ENCODE measurements at places on chromosomes 3 and 15. TPM values are rescaled to one million over a fixed set of nuclear protein-coding genes. Genes with fewer than 3 reads are reported as not detected.

- peak; percentile 71 for DNase-seq
These were observed 17.2 kb upstream of the TIMP4 start for GRCh38 chr3:12175844-12176453.

GRCh38 chr3:176787506-176787905, 409.8 kb downstream of the TBL1XR1 start:
- DNase-seq = no peak

- DNase-seq = no peak
These were observed 125.9 kb downstream of the LRTM1 start for GRCh38 chr3:54801977-54802376.

GRCh38 chr3:4408958-4409357, 58.1 kb downstream of the SUMF1 start:
- DNase-seq = no peak

- no peak for DNase-seq
These were observed 52.4 kb upstream of the MRPS22 start for GRCh38 chr3:139291276-139292051.

SLC28A1 gene
- not detected for total RNA-seq
